ENCODE measurements at places on chromosomes 3 and 15. TPM values are rescaled to one million over a fixed set of nuclear protein-coding genes. Genes with fewer than 3 reads are reported as not detected.

- no peak for DNase-seq
Observed at GRCh38 chr3:11168881-11169805, 14.8 kb downstream of the HRH1 start.

Gene PLOD2
- polyA plus RNA-seq, result 183 TPM

Gene RYR3
- polyA plus RNA-seq, result 6.8 TPM

GRCh38 chr15:80162059-80162554, 9.3 kb downstream of the FAH start:
- DNase-seq, result no peak

Gene UNC13C
- 10.0 TPM for polyA plus RNA-seq

- DNase-seq, result no peak
Observed at GRCh38 chr3:39809181-39809994, at the start of gene MYRIP. Gene MYRIP (plus strand): TSS chr3:39809609. CDS start chr3:39900817, 91,208 bp downstream.
